ENCODE measurements at places on chromosomes 16 and 17. TPM values are rescaled to one million over a fixed set of nuclear protein-coding genes. Genes with fewer than 3 reads are reported as not detected.

MT1H gene
- not detected for total RNA-seq

DNA sequence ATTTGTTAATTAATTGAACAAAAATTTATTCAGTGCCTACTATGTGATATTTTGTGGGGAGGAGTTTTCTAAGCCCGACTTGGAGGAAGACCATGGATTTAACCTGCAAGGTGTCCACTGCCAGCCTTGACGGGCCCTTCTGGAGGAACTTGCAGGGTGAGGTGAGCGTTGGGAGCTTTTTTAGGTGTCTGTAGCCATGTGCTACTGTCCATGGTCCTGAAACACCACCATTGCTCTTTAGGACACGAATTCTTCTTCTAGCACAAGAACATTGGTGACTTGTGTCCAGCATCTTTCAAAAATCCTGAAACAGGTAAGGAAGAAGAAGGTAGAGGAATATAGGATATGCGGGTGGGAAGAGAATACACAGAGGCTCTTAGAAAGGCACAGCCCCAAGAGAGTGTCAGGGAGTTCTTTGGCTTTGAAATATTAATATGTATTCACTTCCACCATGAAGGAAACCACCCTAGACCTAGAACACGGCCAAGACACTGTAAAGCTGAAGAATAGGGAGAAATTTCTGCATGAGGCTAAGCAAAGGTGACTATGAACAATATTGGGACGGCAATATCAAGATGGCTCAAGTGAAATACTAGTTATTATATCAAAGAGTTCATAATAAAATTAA, 27.9 kb upstream of the OR4D1 start:
- no peak for DNase-seq

CCDC200 gene
- total RNA-seq, result not detected

DNA sequence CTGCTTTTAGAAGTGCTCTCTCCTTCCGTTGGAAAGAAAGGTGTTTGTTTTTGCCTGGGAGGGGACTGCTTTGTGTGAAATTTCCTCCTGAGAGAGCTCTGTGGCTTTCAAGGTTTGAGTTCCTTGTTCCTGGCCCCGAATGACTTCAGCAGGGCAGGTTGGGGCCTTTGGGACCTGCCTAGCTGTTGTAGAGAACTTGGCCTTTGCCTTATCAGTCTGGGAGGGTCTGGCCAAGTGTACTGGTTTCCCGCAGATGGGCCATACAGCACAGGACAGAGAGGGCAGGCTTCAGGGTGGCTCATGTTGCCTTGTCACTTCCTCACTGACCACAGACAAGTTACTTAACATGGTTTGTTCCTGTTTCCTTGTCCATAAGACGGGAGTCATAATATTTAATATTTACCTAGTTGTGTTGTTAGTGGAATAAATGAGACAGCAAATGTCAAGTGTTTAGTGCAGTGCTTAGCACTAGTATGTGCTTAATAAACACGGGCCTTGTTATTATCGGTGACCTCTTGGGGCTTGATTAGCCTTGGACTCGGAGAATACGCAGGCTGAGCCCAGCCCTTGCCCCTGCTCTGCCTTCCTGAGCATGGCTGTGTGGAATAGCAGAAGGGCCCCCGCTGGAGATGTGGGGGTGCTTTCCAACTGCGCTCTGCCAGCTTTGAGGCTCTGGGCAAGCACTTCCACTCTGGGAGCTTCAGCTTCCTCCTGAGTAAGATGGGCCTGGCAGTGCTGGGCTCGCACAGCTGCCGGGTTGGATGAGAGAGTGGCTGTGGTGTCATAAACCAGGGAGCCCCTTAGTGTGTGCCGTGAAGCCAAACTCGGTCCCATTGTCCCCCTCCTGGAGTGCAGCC, 6.6 kb downstream of the PRSS8 start:
- no peak for DNase-seq

MYH8 gene
- 442 TPM for total RNA-seq

CTF1 gene
- total RNA-seq, result 0.59 TPM

- DNase-seq, result no peak
Measured at GRCh38 chr17:44887971-44888954, 11.0 kb downstream of the EFTUD2 start.

DNA sequence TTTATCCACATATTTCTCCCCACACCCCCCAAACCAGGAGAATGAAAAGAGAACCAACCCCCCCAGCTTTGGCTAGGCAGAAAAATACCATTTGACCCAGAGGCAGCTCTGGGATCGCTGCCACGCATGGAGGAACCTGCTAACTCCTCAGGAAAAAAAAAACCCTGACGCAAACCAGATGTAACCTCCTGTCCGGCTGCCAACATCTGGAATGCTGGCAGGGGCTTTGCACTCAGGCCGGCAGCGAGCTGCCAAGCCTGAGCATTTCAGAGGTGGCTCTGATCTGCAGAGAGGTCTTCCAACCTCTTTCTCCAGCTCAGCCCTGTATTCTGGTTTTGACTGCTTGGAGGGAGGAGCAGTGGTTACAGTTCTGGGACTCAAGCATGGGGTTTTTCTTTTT, 8.2 kb downstream of the IGFBP4 start:
- DNase-seq, result peak; percentile 44

GRCh38 chr16:72983241-72983640, 64.7 kb downstream of the ZFHX3 start:
- no peak for DNase-seq

DNA sequence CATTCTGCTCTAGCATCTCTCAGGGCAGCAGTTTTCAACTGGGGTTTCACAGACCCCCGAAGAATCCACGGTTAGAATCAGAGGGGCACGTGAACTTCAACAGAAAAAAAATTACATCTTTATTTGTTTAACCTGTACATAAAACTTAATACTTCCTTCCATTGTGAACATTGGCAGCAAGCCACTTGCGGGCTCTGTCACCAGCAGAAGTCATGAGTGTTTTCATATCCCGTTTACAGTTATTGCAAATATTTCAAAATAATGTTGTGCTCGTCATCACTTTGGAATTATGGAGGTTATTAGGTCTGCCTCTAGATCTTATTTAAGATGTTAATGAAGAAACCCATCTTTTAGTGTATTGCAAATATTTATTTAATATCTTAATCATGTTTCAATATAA, 109.8 kb downstream of the SDR42E1 start:
- no peak for DNase-seq

DNA sequence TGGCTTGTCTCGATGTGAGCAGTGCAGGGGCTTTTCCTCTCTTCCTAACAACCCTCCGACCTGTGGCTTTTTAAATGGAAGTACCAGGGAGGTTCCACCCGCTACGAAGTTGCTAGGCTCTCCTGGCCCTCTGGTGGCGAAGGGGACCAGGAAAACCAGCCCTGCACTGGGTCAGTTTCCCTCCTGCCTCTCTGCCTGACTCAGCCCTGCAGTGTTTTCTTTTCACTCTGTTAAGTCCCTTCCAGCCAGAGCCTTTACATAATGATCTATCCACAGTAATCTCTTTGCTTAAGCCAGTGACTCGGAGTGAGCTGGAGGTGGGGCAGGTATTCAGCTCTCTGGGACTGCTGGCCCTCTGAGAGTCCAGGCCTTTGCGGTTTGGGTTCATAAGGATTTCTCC, 331.3 kb upstream of the EEF2KMT start:
- DNase-seq, result no peak

TERB1 gene
- 0.10 TPM for total RNA-seq

- DNase-seq, result no peak
Measured at GRCh38 chr17:13952009-13952750, 117.1 kb upstream of the COX10 start.

GRCh38 chr17:83201206-83202001, 122.0 kb downstream of the METRNL start:
- DNase-seq, result no peak

GRCh38 chr17:1019451-1019850, 22.5 kb downstream of the TIMM22 start:
- no peak for DNase-seq

DNA sequence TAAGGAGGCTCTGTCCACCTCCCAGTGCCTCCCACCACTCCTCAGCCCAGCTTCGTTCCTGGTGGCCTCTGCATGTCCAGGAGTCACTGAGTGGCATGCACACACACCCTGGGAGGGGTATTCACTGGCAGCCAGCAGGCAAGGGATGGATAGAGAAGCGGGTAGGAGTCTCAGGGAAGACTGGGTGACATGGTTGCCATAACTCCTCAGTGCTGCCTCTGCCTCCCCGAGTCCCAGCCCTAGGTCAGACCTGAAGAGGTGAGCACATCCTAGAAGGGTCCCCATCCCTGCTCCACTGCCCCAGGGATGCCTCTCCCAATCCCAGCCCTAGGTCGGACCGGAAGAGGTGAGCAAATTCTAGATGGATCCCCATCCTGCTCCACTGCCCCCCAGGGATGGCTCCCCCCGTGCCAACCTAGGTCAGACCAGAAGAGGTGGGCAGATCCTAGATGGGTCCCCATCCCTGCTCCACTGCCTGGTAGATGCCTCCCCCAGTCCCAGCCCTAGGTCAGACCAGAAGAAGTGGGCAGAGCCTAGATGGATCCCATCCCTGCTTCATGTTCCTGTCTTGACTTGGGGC, 197.0 kb downstream of the IRF8 start:
- DNase-seq, result no peak

GRCh38 chr17:6374271-6374691, 60.6 kb downstream of the AIPL1 start:
- DNase-seq, result no peak

DNA sequence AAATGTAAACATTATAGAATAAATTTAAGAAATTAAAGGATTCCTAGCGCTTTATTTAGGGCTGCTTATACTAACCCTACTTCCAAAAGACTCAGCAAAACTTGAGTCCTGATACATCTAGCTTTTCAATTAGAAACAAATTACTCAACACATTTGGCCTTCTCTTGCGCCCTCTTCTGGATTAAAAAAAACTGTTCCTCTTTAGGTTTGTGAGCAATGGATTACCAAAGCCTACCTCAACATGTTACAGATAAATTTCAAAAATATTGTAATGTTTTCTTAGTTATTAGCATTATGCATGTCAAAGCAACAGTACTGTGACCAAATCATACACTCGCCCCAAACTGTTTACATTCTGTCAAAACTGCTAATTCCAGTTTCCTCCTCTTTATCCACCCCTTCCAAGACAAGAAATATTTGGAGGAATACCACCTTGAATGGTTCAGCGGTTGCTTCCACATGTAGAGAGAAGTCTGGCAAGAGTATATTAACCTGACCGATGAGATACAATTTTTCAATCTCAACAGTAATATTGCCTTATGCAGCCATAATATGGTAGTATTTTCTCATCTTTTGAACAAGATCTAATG, 2.7 kb downstream of the NUFIP2 start:
- DNase-seq, result peak; percentile 52

GRCh38 chr16:89325861-89326471, 108.5 kb downstream of the ZNF778 start:
- peak; percentile 24 for DNase-seq

TPSB2 gene
- total RNA-seq, result 3.9 TPM

DNA sequence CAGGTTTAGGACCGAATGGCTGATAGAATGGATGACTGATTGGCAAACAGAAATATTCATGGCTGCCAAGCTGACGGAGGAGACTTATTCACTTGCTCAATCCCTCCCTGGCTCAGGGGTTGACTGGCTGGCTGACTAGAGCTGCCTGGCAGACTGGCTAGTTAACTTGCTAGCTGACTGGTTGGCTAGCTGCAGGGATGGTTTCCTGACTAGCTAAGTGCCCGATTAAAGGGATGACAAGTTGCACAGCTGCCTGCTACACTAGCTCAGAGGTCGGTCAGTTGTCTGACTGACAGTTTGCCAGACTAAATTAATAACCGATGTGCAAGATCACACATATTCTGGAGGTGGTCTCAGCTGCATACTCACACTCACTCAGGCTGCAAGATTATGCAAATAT, 1208.4 kb upstream of the CDH8 start:
- no peak for DNase-seq

- DNase-seq, result no peak
Measured at GRCh38 chr16:76583945-76584344, 306.7 kb downstream of the CNTNAP4 start.

DNA sequence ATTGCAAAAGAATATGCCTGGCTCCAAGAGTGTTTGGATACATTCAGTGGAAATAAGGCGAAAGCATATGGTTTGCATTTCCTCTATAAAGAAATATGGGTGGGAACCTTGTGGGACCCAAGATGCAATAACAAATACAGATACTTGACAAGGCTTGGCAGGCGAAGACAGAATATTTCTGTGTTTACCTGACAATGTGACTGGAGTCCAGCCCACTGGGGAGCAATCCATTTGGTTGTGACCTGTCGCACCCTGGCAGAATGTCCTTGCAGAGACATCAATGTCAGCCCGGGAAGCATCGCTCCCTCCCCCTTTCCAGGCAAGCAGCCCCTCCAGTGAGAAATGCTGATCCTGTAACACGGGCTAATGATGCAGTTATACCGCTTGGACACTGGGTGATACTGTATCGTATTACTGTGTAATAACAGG, 296.6 kb downstream of the MAF start:
- peak; percentile 84 for DNase-seq

- DNase-seq, result no peak
Measured at GRCh38 chr16:19911747-19912454, 27.3 kb upstream of the GPRC5B start.

CRISPLD2 gene
- total RNA-seq, result 11.8 TPM

- no peak for DNase-seq
Measured at GRCh38 chr16:86287664-86288201, 222.6 kb upstream of the FOXF1 start.

- no peak for DNase-seq
Measured at GRCh38 chr16:86953631-86954391, 363.4 kb downstream of the C16orf95 start.

- peak; percentile 20 for DNase-seq
Measured at GRCh38 chr16:79451196-79451816, 149.2 kb downstream of the MAF start.

- peak; percentile 90 for DNase-seq
Measured at GRCh38 chr17:2396568-2397246, 4.2 kb downstream of the MNT start.

TCAP gene
- total RNA-seq, result 20.7 TPM

MYH1 gene
- total RNA-seq, result 3.2 TPM

NPIPB9 gene
- 6.3 TPM for total RNA-seq

DNA sequence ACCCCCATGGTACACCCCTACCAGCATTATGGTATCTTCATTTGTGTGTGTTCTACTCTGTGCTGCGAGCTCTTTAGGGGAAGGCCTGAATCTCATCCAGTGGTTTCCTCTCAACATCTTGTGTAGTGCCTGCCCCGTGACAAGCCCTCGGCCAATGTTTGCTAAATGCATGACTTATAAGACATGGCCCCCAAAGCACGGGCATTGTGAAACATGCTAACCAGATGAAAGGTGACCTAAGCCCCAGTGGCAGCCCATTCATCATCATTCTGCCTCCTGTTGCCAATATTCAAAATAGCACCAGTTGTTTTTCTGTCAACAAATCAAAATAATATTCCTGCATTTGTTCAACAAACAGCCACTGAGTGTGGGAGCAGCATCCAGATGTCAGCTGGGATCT, 108.8 kb upstream of the HSBP1 start:
- peak; percentile 66 for DNase-seq

- DNase-seq, result no peak
Measured at GRCh38 chr16:29321585-29321984, 84.9 kb downstream of the NPIPB11 start.

CYB5B gene
- 34.9 TPM for total RNA-seq

KRT23 gene
- 107 TPM for total RNA-seq

SUZ12 gene
- total RNA-seq, result 30.9 TPM

GRCh38 chr17:63434951-63435571, 11.0 kb downstream of the CYB561 start:
- DNase-seq, result no peak
